MM.1S (cell line): ENCODE measurements at places on chromosomes 5 and 9.
A peak's percentile ranks its signal among the peaks of the same experiment; 100 is the strongest.

- no peaks in the 10 kb centered on the region for H3K36me3 ChIP-seq
- no peak overlapping the region for H3K27ac ChIP-seq
- no peaks in the 10 kb centered on the region for H3K27me3 ChIP-seq
Observed at GRCh38 chr5:134406390-134406789, 5.3 kb downstream of the CDKN2AIPNL start.

DNA sequence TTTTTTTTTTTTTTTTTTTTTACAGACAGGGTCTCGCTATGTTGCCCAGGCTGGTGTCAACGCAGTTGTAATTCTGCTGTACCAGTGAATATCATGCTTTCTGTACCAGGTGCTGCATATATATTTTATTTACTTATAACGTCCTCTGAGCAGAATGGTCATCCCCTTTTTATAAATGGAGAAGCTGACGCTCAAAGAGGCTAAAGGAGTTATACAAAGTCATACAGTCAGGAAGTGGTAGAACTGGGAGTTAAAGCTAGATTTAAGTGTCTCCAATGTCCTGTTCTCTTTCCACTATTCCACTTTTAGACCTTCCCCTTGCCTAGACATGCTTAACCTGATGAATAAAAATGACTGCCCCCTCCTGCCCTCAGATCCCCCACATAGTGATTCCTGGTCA, 1.2 kb upstream of the SIL1 start:
- H3K4me1 ChIP-seq: peaks cover 7% of the 10 kb centered on the region
- H3K27ac ChIP-seq: no peak overlapping the region
- no peak overlapping the region for H3K4me3 ChIP-seq
- no peak for DNase-seq
- no peaks in the 10 kb centered on the region for H3K27me3 ChIP-seq

DNA sequence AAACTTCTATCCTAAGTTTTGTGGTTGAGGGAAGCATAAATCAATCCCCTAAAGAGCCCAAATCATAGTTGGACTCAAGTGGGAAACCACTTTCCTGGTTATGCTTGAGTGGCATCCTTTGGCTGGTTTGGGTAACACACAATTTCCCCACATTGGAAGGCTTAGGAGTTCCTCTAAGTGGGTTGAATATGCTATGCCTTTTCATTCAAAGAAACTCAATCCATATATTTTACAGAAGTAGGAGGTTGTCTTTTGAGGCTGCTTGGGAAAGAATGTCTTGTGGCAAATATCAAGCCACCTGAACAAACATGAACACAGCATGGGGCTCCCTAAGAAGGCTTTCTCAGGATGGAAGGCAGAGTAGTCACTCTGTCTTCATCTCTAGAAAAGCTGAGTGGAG, 121.1 kb downstream of the SPATA31D1 start:
- no peak for DNase-seq
- no peaks in the 10 kb centered on the region for H3K4me1 ChIP-seq
- no peaks in the 10 kb centered on the region for H3K36me3 ChIP-seq
- H3K4me3 ChIP-seq: no peak overlapping the region
- H3K27ac ChIP-seq: no peak overlapping the region
- no peaks in the 10 kb centered on the region for H3K27me3 ChIP-seq

DNA sequence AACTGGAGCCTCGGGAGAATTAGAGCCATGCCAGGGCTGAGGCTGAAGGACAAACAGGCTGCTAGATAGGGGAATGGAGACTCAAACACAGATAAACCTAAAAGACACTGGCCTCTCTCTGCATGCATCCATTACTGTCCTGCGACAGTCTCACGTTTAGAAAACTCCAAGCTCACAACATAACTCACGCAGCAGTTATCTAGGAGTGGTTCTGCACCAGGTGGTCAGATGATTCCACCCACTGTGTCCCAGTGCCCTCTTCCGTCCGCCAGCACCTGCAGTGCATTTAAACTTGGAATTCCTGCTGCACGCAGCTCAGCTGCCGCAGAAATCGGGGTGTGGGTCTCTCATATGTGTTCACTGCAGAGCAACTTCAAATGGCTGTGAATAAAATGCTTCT, 272.6 kb upstream of the IRX2 start:
- H3K4me1 ChIP-seq: no peaks in the 10 kb centered on the region
- no peak overlapping the region for H3K4me3 ChIP-seq
- no peak overlapping the region for H3K27ac ChIP-seq
- no peaks in the 10 kb centered on the region for H3K36me3 ChIP-seq
- no peaks in the 10 kb centered on the region for H3K27me3 ChIP-seq
- no peak for DNase-seq

DNA sequence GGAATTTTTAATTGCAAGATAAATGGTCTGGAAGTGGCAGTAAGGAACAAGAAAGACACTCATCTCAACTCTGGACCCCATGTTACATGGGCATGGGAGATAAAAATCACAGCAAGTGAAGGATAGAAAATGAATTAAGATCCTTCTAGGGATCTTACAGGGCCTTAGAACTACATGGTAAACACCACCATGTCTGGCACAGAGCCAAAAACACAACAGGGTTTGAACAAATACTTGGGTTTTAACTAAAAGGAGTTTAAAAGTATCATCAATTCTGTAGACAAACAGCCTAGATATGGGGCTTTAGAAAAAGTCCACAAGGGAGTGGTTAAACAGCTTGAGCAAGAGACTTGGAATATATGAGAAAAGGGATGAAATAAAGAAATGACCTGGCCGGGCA, 366.4 kb downstream of the ARL15 start:
- no peak overlapping the region for H3K27ac ChIP-seq
- H3K27me3 ChIP-seq: no peaks in the 10 kb centered on the region
- H3K4me1 ChIP-seq: no peaks in the 10 kb centered on the region
- no peak for DNase-seq
- H3K4me3 ChIP-seq: no peak overlapping the region

DNA sequence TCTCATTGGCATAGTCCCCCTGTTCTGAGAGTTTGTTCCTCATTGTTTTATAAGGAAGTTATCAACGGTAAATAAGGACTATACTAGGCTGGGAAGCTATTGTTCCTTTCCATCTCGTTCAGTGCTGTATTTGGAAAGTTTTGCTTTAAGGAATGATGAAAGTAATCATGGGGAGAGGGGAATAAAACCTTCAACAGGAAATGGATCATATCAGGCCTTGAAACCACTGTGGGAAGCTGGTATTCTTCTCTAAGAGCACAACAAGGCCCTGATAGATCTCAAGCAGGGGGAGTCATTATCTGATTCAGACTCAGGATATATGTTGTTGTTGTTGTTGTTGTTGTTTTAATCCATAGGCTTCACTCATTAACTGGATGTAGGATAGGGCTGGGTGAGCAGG, 474.5 kb downstream of the ENC1 start:
- no peak overlapping the region for H3K4me3 ChIP-seq
- no peaks in the 10 kb centered on the region for H3K4me1 ChIP-seq
- H3K36me3 ChIP-seq: no peaks in the 10 kb centered on the region
- no peak overlapping the region for H3K27ac ChIP-seq

DNA sequence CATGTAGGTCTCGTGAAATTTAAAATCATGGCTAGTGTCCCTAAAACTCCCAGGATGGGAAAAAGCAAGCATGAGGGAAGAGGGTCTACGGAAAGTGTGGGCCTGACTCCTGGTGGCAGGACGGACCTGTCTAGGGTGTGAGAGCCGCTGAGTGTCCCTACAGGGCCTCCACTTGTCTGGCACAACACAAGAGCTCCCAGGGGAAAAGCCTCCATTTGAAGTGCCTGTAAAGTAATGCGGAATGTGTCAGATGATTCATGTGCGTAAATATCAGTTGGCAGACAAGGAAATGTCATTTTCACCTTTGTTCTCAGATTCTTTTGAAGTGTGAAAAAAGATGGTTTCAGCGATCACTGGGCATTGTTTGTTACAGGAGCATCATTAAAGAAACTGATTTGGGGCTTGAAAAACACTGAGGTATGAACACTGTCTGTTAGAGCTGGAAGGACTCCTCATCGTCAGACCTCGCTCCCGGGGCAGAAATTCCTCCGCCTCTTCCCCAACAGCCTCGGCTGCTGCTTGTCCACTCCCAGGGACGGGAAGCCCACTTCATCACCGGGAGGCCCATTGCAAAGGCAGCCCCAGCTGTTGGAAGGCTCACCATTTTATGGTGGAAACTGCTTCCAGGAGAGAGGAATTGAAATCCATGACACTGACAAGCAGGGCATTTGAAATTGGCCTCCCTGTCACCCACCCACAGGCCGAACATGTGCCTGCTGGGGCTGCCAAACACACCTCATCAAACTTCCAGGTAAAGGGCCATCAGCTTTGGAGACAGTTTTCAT, 240.8 kb downstream of the FSTL4 start:
- DNase-seq: no peak
- H3K27me3 ChIP-seq: no peaks in the 10 kb centered on the region
- no peak overlapping the region for H3K4me3 ChIP-seq
- no peak overlapping the region for H3K27ac ChIP-seq
- no peaks in the 10 kb centered on the region for H3K4me1 ChIP-seq
- no peaks in the 10 kb centered on the region for H3K36me3 ChIP-seq

DNA sequence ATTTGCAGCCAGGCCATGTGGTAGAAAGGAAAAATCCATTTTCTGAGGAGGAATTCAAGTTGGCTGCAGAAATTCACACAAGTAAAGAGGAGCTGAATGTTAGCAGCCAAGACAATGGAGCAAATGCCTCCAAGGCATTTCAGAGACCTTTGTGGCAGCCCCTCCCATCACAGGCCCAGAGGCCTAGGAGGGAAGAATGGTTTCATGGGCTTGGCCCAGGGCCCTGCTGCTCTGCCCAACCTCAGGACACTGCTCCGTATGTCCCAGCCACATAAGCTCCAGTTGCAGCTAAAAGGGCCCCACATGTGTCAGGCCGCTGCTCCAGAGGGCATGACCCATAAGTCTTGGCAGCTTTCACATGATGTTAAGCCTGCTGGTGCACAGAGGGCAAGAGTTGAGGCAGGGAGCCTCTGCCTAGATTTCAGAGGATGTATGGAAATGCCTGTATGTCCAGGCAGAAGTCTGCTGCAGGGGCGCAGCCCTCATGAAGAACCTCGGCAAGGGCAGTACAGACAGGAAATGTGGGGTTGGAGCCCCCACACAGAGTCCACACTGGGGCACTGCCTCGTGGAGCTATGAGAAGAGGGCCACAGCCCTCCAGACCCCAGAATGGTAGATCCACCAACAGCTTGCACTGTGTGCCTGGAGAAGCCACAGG, 144.2 kb upstream of the EPB41L4A start:
- no peaks in the 10 kb centered on the region for H3K36me3 ChIP-seq
- H3K27me3 ChIP-seq: no peaks in the 10 kb centered on the region
- no peaks in the 10 kb centered on the region for H3K4me1 ChIP-seq
- no peak for DNase-seq
- no peak overlapping the region for H3K27ac ChIP-seq

DNA sequence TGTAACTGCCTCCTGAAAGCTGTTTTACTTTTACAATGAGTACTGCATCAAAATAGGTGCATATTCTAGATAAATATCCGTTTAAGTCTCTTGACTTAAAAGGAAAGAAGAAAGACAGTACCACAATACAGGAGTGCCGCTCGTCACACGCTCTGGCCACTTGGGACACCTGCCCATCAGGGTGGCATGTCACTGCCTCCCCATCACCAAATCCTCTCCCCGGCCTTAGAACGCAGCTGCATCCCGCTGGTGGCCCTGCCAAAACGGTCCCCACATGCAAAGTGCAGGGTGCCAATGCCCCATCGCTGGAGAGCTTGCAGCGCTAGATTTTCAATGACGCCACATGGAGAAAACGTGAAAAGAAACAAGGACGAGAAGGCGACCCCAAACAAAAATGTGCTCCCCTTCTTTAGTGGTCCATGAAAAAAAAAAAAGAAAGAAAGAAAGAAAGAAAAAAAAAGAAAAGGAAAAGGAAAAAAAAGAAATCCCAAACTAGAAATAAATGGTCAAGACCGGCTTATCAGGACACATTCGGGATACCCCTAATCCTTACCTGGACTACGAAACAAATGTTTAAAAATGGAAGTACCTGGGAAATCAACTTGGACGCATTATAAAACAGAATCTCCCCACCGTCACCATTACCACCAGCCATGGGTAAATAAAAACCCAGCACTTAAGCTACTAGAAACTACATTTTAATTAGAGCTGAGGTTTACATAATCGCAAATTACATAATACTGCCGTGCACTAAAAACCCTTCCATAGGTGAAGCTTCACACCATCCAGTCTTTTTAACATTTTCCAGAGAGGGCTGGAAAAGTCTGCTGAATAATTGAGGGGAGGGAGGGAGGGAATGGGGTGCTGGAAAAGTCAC, 1.0 kb downstream of the ANKH start:
- peaks cover 10% of the 10 kb centered on the region for H3K4me1 ChIP-seq
- peak overlapping the region; percentile 89 for H3K4me3 ChIP-seq
- H3K36me3 ChIP-seq: no peaks in the 10 kb centered on the region
- no peak overlapping the region for H3K27ac ChIP-seq
- DNase-seq: peak; percentile 77
- H3K27me3 ChIP-seq: no peaks in the 10 kb centered on the region

DNA sequence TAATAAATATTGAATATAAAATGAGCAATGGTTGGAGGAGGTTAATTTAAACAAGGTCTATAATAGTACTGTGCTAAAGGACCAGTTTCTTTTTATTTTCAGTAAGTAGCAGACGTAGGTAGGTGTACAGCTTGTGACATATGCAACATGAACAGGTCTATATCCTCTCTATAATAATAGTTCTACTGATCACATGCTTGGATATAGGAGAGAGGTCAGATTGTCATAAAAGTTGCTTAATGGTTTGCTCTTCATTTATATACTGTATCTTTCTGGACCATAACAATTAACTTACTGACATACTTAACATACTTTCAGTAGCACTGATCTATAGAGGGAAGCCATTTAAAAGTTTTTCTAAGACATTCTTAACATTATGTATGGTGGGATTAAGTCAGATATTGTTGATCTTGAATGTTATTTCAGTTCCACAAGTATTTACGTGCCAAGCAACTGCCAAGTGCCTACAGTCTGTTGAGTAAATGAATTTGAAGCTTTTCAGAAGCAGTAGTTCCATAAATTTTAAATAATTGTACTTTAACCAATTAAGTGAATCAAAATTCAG, 68.0 kb downstream of the DENND4C start:
- no peak overlapping the region for H3K4me3 ChIP-seq
- H3K27me3 ChIP-seq: no peaks in the 10 kb centered on the region
- H3K36me3 ChIP-seq: no peaks in the 10 kb centered on the region
- no peaks in the 10 kb centered on the region for H3K4me1 ChIP-seq
- no peak overlapping the region for H3K27ac ChIP-seq
